ENCODE measurements at places on chromosomes 4 and X.
A peak's percentile ranks its signal among the peaks of the same experiment; 100 is the strongest.

DNA sequence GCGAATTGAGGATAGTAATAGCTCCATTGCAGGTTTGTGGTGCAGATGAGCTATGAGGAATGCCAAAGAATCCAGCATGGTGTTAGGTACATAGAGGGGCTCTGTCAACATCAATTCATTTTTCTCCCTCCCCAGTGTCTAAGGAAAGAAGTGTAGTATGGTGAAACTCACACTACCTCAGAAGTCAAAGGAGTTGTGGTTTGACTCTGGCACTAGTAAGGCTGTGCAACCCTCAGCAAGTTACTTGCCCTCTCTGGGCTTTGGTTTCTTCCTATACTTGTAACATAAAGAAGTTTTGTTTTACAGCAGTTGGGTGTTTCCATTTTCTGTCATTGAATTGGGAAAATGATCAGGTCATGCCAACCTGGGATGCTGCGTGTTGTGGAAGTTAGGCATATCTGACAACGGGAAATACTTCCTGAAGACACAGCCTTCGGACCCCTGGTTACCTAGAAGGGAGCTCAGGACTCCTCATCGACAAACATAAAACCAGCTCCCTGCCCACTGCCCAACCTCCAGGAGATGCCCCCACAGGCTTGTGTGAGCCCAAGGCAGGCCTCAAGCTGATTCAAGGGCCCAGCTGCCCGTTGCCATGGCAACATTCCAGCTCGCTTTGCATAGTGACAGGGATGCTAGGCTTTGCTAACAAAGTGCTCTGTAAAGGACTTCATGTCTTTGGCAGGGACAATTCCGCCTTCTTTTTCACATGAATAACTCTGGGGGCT, 71.4 kb downstream of the RTL5 start:
- peak; percentile 57 for DNase-seq

DNA sequence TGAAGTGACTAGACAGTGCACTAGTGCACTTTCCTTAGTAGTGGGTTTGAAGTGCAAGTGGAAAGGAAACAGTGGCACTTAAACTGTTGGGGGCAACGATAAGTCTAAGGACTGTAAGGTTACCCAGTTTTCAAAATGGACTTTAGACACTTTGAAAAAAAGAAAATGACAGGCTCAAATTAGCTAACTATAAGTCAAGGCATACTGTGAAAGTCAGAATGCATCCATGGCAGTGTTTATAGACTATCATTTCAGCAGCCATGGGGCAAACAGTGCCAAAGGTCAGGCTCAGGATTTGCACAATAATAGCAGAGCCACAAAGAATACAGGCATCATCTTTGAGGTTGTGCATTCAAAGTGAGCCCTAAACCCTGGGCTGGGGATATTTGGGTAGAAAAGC, 104.4 kb downstream of the CXCL13 start:
- no peak for DNase-seq

DNA sequence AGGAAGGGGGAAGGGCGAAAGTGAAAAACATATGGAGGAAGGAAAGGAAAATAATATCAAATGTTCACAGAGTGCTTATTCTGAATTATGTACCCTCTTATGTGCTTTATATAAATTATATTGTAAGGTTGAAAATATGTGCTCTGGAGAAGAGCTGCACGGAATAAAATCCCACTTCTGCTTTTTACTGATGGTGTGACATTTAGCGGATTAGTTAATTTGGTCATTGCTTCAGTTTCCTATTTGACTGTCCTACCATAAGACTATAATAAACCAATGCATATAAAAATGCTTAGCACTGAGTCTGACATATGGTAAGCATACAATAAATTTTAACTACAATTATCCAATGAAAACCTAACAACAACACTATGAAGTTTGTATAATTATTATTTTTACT, 86.2 kb downstream of the NPFFR2 start:
- DNase-seq: no peak

DNA sequence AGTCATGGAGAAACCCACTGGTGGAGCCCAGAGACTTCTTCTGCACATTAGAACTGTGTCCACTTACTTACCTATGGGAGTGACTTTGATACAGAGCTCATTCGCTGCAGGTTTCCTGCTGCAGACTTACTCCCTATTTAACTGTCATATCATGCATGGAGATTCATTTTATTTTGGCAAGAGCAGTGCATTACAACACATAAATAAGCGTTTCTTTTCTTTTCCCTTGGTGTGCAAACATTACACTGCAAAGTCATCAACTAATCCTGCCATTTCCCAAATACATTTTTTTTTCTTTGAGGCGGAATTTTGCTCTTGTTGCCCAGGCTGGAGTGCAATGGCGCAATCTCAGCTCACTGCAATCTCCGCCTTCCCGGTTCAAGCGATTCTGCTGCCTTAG, 230.9 kb upstream of the SFRP2 start:
- DNase-seq: no peak

DNA sequence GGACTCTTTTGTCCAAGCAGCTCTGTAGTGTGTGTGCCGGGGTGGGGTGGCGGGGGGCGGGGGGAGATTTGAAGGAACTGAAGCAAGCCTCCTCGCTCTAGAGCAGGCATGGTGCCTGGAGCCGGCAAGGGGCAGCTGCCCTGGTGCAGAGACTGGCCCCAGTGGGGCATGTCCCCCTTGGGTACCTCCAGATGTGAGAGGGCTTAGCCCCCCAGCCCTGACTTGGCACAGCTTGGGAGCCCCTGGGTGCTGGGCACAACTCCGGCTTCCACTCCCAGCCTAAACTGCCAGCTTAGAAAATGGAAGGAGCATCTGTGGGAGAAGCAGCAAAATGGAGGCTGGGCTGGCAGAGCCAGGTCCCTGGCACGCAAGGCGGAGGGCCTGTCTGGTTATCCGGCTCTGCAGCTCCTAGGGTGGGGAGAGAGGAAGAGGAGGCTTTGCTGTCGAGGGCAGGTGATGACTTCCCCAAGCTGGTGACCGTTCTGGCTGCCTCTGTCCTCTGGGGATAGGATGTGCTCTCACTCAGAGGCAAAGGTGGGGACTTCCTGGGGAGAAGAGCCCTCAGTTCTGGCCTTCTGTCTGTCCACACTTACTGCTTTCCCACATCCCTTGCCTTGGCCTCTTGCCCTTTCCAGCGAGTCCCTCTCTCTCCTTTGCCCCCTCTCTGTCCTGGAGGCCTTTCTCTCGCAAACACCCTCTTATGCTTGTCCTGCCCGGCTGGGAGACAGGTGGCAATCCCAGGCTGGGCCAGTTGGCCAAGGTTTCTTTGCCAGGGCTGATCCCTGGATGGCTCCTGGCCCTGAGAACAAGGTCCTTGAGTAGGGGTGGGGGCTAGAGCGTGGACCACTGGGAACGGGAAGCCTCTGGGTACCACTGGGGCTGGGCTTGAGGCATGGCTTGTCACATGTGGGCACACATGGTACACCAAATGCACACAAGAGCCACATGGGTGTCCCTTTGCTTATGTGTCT, 2.0 kb downstream of the DLG3 start:
- DNase-seq: no peak

DNA sequence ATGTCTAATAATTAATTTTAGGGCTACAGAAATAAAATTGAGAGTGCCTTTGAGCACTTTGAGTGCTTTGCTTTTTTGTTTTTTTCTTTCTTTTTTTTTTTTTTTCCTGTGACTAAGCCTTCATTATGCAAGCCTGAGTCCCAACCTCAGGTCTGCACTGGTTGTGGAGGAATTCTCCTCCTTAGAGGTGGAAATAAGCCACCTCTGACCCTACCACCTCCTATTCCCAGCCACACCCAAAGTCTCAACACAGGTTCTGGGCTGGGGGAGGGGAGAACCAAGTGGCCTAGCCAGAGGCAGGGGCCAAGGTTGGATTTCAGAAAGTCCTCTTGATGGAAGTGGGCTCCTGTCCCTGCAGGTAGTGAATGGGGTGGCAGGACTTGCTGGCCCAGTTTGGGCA, 180.2 kb downstream of the ARAP2 start:
- no peak for DNase-seq

- no peak for DNase-seq
Measured at GRCh38 chr4:5024673-5025072, 5.4 kb upstream of the CYTL1 start.

DNA sequence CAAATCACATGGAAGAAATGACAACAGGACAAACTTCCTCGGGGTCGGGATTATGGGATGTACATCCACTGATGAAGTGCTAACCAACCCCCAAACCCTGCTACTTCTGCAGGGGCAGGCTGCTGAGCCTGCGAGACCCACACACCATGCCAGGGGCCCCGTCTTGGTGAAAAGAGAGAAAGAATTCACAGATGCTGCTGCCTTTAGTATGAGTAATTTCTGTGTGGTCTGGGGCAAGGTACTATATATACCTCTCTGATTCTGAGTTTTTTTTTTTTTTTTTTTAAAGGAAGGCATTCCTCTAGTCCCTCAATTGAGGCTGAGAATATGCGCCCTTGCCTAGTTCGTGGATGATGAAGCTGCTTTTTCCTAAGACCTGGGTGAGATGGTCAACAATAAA, 24.8 kb downstream of the PDHA1 start:
- DNase-seq: no peak

- DNase-seq: no peak
Measured at GRCh38 chr4:139525414-139525813, 30.6 kb downstream of the SETD7 start.

DNA sequence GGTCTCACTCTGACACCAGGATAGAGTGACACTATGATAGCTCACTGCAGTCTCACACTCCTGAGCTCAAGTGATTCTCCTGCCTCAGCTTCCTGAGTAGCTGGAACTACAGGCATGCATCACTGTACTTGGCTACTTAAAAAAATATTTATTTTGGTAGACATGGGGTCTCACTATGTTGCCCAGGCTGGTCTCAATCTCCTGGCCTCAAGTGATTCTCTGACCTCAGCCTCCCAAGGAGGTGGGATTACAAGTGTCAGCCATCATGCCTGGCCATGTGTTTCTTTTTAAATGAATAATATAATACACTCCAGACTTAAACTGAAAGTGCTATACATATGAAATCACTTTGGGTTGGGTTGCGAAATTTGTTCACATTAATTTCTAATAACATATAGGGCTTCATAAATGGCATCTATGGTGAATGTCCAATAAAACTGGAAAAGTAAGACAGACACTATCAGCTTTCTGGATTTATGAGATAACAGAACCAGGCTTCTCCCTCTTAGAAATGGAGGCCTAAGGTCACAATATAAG, 48.0 kb downstream of the SEC24D start:
- DNase-seq: no peak

GRCh38 chr4:80294206-80294605, 27.7 kb downstream of the FGF5 start:
- DNase-seq: no peak

DNA sequence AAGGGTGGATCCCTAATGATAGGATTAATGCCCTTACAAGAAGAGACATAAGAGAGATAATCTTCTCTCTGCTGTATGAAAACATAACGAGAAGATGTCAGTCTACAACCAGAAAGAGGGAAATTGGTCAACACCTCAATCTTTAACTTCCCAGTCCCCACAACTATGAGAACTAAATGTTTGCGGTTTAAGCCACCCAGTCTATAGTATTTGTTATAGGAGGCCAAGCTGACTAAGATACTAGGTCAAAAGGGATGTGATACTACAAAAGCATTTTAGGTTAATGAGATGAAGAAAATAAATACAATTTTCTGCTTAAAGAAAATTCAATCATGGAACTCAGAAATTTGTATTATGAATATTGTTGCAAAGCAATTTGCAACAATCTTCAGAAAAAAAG, 55.4 kb upstream of the LHFPL1 start:
- no peak for DNase-seq

- DNase-seq: no peak
Measured at GRCh38 chrX:148380650-148381561, 119.5 kb upstream of the AFF2 start.

DNA sequence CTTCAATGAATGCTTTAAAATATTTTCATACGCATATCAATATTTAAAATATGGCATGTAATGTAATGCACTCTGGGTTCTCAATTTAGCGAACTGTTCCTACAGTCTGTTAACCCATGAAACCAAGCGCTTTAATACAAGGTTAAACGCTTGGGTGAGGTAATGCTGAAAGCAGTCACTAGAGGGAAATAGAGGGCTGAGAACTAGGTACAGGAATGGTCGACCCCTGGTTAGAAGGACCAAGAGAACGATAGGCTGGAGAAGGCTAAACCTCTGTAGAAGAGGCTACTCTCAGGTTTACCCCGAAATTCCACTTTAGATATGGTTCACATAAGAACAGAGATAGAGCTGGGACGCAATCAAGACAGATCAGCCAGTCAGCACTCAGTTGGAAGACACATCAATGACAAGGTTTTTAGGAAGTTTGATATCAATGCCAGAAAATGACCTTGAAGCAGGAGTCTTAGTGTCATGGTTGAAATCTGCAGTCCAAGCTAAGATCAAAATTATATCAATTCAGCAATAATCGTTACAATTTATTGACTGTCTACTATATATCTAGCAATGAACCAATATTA, 26.9 kb downstream of the ARSJ start:
- DNase-seq: peak; percentile 66

GRCh38 chr4:184807797-184808712, 17.7 kb downstream of the ACSL1 start:
- peak; percentile 70 for DNase-seq

DNA sequence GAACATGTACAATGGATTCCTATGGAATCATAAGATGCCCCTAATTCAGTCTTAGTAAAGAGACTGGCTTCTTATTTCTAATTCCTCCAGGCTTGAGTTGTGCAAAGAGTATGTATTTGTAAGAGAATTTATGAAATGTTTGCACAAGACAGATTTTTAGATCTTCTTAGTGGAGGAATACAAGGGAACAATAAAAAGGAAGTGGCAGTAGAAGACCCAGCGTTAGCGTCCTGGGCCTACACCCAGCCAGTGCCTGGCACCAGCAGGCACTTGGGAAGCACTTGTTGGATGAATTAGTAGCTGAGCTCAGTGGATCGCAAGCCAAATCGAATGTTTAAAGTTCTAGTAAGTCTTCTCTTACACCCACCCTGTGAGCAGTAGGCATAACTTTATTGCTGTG, 157.4 kb downstream of the PTTG2 start:
- no peak for DNase-seq

- peak; percentile 17 for DNase-seq
Measured at GRCh38 chr4:7411896-7412553, 22.7 kb downstream of the PSAPL1 start.

GRCh38 chrX:3124031-3124430, 82.8 kb downstream of the ARSF start:
- no peak for DNase-seq

DNA sequence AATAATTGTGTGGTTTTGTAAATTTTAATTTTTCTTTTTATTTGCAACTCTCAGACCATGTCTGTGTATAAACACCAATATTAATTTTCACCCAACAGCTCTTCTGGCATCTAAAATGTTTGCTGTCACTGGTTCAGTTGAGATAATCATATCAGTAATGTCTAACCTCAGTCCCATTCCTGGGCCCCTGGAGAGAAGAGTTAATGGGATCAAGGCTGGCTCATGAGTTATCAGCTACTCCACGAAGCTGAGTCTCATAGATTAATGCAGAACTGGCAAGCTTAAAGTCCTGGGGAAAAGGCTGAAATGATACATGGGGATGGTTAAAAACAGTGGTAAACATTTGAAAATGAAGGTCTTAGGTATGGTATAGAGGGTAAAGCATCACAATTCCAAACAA, 28.4 kb upstream of the TSPAN5 start:
- no peak for DNase-seq

- DNase-seq: peak; percentile 69
Measured at GRCh38 chrX:40013266-40014195, 84.2 kb downstream of the BCOR start.
